ENCODE measurements at places on chromosomes 1 and 21. TPM values are rescaled to one million over a fixed set of nuclear protein-coding genes. Genes with fewer than 3 reads are reported as not detected.

Gene LCE3D
- not detected for total RNA-seq

Gene ZBED6
- total RNA-seq: 17.3 TPM

DNA sequence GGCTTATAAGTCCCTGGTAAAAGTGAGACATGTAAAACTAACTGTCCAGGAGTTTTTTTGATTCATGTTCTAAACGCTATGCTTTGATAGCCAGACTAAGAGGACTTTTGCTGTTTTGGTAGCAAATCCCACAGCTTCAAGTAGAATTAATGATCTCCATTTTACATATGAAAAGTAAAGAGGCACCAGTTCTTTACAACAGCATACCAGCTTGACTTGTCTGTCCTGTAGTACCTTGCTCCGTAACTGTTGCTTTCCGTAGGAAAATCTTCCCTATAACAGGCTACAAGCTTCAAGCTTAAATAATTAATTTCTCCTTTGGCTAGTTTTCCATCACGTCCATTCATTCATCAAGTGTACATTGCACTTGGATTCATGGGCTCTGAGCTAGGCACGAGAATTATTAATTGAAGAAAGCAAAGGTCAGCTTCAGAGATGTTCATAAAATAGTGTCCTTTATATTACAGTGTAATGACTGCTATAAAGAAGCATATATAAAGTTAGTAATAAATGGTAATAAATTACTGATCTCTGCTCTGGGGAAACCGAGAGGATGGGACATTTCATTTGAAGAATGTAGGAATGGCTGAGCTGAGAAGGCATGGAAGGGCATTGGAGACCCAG, 29.2 kb downstream of the B3GALT5 start:
- DNase-seq: no peak

Gene SPRR2E
- total RNA-seq: not detected

Gene IGSF21
- not detected for total RNA-seq

Gene PALMD
- total RNA-seq: not detected

DNA sequence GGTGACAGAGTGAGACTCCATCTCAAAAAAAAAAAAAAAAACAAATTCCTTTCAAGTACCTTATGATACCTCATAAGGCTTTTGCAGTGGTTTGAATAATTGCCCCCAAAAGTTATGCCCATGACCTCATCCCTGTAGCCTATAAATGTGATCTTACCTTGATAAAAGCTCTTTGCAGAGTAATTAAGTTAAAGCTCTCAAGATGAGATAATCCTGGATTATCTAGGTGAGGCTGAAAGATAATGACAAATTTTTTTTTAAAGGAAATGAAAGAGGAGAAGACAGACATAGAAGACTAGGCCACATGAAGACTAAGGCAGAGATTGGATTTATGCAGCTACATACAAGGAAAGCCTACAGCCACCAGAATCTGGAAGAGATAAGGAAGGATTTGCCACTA, 20.7 kb upstream of the EDEM3 start:
- DNase-seq: no peak

GRCh38 chr1:192579010-192579738, 3.6 kb downstream of the RGS1 start:
- no peak for DNase-seq

Gene TRIM46
- total RNA-seq: 5.8 TPM

DNA sequence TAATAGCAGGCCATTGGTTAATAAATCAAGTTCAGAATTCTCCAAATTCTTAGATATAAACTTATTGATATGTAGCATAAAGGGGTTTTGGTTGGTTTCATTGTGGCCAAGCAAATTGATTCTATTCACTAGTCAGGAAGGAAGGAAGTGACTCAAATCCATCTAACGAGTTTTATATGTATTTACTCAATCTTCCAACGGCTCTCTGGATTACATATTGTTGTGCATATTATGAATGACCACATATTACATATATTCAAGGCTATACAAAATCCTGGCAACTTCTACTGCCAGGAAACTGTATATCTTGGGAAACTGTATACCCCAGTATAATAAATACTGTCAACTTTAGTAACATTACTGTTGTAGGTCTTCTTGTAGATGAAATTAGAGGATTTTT, 20.1 kb upstream of the PDE4B start:
- DNase-seq: no peak

GRCh38 chr1:32954168-32954567, 10.4 kb downstream of the RNF19B start:
- no peak for DNase-seq

Gene REG4
- total RNA-seq: 9.9 TPM

Gene CENPF
- 70.6 TPM for total RNA-seq

DNA sequence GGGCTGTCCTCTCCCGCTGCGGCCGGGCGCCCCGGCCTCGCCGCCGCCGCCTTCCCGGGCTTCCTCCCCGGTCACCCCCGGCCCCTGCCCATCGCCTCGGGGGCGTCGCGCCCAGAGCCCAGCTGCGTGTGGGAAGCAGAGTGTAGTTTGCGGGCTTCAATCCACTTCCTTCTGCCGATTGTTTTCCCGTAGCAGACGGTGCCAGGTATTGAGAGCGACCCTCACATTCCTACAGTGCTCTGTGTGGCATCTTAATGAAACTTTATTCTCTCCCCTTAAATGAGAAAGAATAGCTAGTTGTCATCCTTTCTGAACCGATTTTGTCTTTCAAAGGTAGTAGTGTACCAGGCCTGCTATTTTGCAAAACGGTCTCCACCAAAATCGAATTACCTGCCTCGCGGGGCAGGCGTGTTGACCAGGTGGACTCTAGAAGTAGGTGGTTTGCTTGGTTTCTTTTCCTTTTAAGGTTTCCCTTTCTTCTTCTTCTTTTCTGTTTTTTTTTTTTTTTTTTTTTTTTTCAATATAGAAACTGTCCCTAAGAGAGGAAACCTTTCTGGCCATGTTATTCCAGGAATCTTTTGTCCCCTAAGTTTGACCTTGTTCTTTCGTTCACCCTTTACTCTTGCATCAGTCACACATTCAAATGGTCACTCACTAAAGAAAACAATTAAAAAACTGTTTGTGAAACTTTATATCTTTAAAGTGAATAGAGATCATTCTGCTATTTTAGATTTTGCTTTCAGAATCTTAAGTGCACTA, 881 bp downstream of the USP25 start:
- DNase-seq: no peak

GRCh38 chr21:30600787-30601186, at the start of gene KRTAP22-1:
Gene KRTAP22-1 (plus strand): TSS chr21:30601087.
- no peak for DNase-seq

Gene GBP5
- 174 TPM for total RNA-seq

DNA sequence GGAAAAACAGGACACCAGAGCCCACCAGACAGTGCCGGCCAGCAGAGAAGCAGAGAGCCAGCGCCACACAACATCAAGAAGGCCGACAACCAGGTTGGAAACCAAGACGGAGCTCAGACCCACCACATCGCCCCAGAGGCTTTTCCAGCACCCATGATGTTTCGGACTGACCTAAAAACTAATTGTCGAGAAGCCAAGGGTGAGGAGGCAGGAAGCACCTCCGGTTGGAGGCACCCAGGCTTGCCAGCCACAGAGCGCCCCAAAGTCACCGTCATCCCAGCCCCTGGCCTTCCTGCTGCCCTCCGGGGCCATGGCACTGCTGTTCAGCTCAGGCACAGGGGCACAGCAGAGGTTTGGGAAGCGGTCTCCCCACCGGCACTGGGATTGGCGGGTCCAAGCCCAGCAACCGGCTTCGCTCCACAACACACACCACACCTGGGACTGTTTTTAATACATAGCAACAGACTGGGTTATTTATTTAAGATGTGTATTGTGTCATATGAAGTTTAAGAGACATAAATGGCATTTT, 67.2 kb downstream of the SLC37A1 start:
- no peak for DNase-seq

- no peak for DNase-seq
Observed at GRCh38 chr1:167722870-167723251, 1.1 kb downstream of the MPZL1 start.

- DNase-seq: no peak
Observed at GRCh38 chr1:208318150-208318734, 74.1 kb upstream of the PLXNA2 start.

DNA sequence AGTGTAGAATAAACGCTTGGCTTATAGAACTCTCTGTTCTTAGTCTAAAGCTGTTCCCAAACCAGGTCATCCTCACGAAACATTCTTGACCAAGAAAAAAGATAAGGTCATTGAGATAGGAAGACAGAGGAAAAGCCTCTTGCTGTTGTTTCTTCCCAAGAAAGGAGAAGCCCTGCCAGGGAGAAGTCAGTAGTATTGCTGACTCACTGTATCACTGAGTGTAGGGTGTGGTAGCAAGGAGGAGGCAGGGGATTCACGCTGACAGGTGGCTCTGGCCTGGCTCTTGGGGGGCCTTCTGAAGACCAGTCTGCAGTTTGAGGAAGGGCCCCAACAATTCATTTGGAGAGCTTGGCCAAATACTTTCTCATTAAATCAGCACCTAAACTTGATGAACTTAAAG, 97.8 kb downstream of the CD247 start:
- DNase-seq: no peak

Gene ECE1
- 118 TPM for total RNA-seq

GRCh38 chr1:22920026-22920733, 52.5 kb downstream of the LACTBL1 start:
- DNase-seq: no peak

GRCh38 chr1:226656601-226657277, 82.3 kb downstream of the ITPKB start:
- peak; percentile 42 for DNase-seq

DNA sequence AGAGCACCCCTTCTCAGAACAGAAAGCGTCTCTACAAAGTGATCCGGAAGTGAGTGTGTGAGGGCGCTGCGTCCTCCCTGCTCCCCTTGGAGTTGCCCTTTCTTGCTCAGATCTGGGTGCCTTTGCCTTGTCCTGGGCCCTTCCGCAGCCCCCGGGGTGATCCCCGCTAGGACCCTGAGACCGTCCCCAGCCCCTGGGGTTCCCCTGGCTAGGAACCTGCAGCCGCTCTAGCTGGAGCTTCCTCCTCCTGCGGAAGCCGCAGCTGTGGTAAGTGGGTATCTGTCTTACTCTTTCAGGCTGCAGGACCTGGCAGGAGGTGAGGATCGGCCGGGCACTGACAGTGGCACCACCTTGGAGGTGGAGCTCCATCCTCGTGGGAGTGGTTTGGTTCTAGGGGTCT, 11.2 kb downstream of the RRP1 start:
- DNase-seq: no peak

Gene MTARC1
- not detected for total RNA-seq

- no peak for DNase-seq
Observed at GRCh38 chr21:42636520-42637266, 16.7 kb upstream of the PDE9A start.

Gene COL6A2
- total RNA-seq: 25.3 TPM

Gene CIART
- total RNA-seq: 5.1 TPM
